Activated naive CD8-positive, alpha-beta T cell treated with anti-CD3 and anti-CD28 coated beads for 36 hours (primary cell): ENCODE measurements at places on chromosomes 2 and 18. TPM values are rescaled to one million over a fixed set of nuclear protein-coding genes. Genes with fewer than 3 reads are reported as not detected.

RAPGEF4 gene
- 0.33 TPM for total RNA-seq

GRCh38 chr2:171216631-171217030, 55.9 kb upstream of the TLK1 start:
- no peak for DNase-seq

CAVIN2 gene
- not detected for total RNA-seq

CCBE1 gene
- total RNA-seq: not detected

PSD4 gene
- total RNA-seq: 194 TPM

DNA sequence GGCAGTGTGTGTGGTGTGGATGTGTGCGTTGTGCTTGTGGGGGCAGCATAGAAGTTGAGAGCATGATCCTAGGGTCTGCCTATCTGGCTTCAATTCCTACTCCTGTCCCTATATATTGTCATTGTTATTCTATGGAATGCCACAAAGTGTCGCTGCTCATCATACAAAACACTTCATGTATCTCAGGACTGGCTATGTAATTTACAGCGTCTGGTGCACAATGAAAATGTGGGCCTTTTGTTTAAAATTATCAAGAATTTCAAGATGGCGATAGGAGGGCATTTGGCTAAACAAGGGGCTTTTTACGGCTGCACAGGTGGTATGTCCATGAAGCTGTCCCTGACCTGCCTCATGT, 3.4 kb downstream of the SERPINB2 start:
- no peak for DNase-seq

DOK6 gene
- not detected for total RNA-seq

GPR17 gene
- not detected for total RNA-seq

- no peak for DNase-seq
Measured at GRCh38 chr2:121375621-121376159, 90.7 kb upstream of the TFCP2L1 start.

DNA sequence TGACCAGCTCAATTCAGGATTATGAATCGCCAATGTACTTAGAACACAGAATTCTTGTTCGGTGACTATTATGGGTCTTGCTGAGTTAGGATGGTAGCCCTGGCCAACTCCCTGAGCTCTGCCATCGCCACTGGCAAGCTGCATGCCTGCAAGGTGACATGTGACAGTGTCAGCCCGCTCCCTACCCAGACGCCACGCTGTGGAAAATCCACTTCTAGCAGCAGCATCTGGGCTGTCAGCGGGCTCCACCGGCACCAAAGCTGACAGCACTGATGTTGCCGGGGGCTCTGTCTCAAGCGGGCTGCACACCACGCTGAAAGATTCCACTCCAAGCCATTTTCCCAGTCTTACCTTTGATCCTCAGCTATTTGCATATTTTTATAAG, 100.7 kb downstream of the MYT1L start:
- DNase-seq: no peak

DNA sequence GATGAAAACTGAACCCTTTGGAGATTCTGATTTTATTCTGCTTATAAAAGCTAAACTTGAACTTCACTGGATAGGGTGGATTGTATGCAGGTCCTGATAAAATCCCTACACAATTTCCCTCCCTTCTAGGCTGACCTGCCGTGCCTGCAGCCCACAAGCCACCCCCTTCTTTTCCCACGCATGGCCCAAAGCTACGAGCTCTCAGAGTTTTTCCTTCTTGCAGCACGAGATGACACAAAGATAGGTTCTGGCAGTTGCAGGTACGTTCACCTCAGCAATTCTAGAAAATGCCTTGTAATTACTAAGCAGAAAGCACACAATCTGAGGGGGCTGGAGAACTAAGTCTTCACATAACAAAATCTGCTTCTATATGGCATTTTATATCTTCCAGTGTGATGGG, 110.6 kb upstream of the ATP8B1 start:
- DNase-seq: no peak

CFAP221 gene
- not detected for total RNA-seq

AGAP1 gene
- total RNA-seq: 0.89 TPM

ABCG5 gene
- total RNA-seq: not detected

TYW5 gene
- 10.1 TPM for total RNA-seq

NEU2 gene
- total RNA-seq: not detected

- DNase-seq: no peak
Measured at GRCh38 chr18:54100466-54100865, 124.0 kb downstream of the MBD2 start.

- DNase-seq: no peak
Measured at GRCh38 chr2:138548796-138549195, 47.2 kb downstream of the SPOPL start.

ELOA2 gene
- total RNA-seq: not detected

LDLRAD4 gene
- 27.4 TPM for total RNA-seq

DNA sequence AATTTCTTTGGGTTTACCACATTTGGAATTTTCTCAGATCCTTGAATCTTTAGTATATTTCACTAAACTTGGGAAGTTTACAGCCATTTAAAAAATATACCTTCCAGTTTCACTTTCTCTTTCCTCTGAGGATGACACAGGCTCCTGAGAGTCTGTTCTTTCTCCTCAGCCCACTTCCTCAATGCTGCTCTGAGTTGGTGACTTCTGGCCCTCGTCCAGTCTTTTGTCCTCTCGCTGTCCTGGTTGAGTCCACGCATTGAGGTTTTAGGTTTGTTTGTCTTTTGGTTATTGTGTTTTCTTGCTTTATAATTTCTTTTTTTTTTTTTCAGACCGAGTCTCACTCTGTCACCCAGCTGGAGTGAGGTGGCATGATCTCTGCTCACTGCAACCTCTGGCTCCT, 40.7 kb upstream of the GALR1 start:
- DNase-seq: peak; percentile 15

TCF23 gene
- not detected for total RNA-seq

DNA sequence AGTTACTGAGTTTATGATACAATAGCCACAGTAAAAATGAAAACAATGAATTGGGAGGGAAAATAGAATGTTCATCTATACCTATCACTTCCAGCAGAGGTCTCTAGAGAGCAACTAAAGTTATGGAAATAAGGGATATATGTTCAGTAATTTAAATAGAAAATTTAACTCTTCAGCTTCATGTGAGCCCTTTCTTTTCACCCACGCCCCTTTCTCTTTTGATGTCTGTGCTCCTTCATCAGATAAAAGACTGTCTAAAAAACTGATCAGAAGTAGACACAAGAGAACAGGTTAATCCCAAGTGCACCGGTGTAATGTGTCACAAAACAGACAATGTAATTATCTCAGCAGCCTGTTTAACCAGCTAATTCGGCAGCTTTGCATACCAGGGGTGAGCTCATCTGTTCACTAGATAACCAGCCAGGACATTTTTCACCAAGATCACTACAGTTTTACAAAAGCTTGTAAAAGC, 238.5 kb upstream of the ERBB4 start:
- DNase-seq: no peak

DNA sequence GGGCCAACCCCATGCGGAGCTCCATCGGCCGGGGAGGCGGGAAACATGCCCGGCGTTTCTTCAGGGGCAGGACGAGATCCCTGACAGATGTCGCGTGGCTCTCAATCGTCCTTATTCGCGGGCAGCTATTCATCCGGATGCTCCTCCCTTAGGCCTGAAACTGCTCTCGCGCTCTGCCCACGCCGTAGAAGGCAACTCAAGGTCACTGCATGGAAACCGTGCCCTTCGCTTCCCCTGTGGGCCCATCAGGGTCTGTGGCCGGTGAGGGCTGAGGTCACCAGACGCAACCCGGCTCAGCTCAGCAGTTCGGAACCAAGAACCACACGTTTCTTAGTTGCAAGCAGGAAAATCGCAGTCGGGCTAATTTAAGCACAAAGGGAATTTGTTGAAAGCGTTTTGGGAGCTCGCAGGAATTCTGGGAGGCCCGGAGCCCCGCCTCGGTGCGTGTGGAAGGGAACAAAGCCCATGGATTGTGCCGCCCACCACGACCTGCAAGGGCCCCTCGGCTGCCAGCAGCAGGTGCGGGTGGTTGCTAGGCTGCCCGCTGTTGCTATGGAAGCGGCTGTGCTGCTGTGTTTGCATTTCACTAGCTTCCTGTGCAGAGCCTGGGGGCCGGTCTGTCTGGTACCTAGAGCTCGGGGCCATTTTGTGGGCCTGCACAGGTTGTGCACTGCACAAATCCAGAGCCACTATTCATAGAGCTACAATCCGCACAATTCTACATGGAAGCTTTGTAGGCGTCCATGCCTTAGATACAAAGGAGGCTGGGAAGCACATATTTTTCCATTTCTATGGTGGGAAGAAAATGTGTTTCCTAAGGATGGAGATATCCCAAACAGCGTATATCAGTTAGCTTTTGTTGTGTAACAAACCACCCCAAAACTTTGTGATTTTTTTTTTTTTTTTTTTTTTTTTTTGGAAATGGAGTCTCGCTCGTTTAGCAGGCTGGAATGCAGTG, 6.0 kb upstream of the ALLC start:
- DNase-seq: peak; percentile 87

DNA sequence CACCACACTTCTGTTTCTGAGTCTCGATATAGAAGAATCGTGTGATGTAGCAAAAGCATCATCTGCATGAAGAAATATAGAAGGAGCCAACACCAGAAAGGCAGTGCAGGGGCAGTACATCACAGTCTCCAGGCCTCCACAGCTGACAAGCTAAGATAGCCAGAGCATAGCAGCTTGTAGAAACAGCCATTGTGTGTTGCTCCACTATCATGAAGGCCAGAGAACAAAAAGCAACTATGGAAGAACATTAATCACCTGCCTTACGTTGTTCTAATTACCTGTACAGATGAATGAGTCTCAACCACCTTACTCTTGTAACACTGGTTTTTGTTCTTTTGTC, 129.0 kb downstream of the RND3 start:
- no peak for DNase-seq

GRCh38 chr2:40127890-40128557, 323.9 kb downstream of the SLC8A1 start:
- no peak for DNase-seq

ADGRF3 gene
- 4.4 TPM for total RNA-seq

- no peak for DNase-seq
Measured at GRCh38 chr18:886076-886475, 18.6 kb upstream of the ADCYAP1 start.

DNA sequence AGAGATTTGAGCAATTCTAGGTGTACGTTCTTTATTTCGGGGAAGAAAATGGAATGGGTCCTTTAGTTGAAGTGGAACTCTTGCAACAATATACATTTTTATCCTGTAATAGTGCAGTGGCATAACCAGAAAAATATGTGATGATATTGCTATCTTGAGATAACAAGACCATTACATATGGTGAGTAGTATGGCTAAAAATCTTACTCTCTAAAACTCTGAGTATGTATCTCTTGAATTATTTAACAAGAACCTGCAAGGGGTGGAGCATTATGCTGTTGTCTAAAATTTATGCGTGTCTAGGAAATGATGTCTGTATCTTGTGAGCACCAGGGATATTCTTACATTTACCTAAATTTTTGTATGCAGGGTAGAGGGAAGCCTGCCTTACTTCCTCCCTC, 68.4 kb upstream of the SLC4A10 start:
- no peak for DNase-seq

- DNase-seq: no peak
Measured at GRCh38 chr2:216881411-216881810, 21.5 kb upstream of the TNP1 start.

SKOR2 gene
- total RNA-seq: not detected

POTEC gene
- not detected for total RNA-seq

DNA sequence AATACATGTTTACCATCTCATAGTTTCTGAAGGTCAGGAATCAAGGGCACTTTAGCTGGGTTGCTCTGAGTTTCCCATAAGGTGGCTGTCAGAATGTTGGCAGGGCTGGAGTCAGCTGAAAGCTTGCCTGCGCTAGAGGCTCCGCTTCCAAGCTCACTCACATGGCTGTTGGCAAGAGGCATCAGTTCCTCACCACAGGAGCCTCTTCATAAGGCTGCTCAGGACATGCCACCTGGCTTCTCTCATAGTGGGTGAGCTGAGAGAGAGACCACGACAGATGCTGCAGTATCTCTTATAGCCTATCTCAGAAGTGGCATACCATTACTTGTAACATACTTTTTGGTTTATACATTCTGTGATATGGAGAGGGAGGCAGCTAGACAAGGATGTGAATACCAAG, 7.2 kb downstream of the HADHB start:
- no peak for DNase-seq

DNA sequence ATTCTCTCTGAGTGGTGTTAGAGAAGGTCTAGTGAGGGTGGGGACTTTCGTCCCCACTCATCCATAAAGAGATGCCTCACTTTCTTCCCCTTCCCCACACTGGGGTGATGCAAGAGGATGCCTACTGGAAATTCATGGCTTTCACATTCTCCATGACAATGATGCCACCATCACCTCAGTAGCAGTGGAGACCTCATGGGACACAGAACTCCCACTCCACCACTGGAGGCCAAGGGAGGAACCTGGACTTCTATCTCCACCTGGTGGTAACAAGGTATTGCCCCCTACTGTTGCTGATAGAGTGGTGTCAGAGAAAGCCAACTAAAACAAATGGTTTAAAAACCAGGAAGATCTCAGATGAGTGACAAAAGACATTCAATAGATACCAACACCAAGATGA, 110.9 kb downstream of the INHBB start:
- DNase-seq: no peak

AFF3 gene
- total RNA-seq: 2.9 TPM

HOXD3 gene
- not detected for total RNA-seq

- no peak for DNase-seq
Measured at GRCh38 chr2:149857344-149857743, 269.8 kb upstream of the MMADHC start.

DNA sequence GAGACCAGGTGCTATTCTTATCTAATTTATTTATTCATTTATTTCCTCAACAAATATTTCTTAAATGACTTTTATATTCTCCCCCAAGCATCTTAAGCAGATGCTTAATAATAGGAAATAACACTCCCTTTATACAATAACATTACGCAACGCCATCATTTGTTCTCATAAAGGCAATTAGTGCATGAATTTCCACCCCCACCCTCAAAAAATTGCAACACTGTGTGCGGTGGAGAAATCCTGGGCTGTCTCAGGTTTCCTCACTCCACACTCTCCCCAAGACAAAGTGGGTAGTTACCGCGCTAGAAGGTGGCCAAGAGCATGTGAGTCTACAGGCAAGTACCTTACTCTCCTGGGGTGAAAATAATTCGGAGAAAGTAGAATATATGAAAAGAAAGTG, 37.0 kb upstream of the CTDP1 start:
- DNase-seq: no peak

DNER gene
- not detected for total RNA-seq

FEV gene
- not detected for total RNA-seq

DNPEP gene
- 123 TPM for total RNA-seq

DNA sequence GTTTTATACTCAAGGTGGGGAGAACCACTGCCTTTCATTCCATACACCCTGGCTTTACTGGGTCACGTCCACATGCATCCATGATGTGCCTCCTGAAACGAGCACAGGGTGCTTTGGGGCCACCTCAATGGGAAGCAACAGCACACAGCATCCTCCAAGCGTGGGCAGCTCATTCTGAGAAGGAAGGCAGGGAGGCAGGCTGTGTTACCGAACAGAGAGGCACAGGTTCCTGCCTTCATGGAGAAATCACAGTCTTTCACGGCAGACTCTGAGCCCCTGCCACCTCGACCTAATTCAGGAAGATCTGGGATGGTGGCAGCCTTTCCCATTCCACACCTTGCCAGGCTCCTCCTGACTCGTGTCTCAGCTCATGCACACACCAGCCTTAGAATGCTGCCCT, 130.1 kb downstream of the GBX2 start:
- DNase-seq: no peak

GRCh38 chr2:207128867-207129266, 36.9 kb downstream of the KLF7 start:
- no peak for DNase-seq
